Progenitor cell of endocrine pancreas (in vitro differentiated cells): ENCODE measurements at places on chromosomes 3 and 15. TPM values are rescaled to one million over a fixed set of nuclear protein-coding genes. Genes with fewer than 3 reads are reported as not detected.

Gene CFAP100
- total RNA-seq = 0.79 and 1.00 TPM in 2 replicates

Gene HCLS1
- total RNA-seq = 0.46 and 0.73 TPM in 2 replicates

Gene POLQ
- 9.6 and 9.9 TPM in 2 replicates for total RNA-seq

Gene FEZF2
- total RNA-seq = not detected in 2 replicates

Gene GRIP2
- total RNA-seq = 11.2 and 11.6 TPM in 2 replicates

Gene WWTR1
- 15.0 and 18.1 TPM in 2 replicates for total RNA-seq

DNA sequence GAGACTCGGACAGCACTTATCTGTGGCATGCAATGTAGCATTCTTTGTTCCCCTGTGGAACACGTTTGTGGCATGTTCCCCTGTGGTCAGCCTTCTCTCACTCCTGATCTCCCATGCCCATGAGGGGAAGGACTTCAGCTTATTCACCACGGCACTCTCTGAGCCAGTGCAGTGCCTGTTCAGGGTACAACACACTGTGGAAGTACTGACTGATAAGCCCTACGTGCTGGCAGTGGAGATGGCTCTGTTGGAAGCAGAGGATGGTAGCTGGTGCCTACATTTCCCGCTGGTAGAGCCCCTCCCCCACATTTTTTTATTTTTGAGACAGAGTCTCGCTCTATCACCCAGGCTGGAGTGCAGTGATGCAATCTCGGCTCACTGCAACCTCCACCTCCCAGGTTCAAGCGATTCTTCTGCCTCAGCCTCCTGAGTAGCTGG is 43.5 kb upstream of the ETV5 start:
- no peak overlapping the region for H3K4me3 ChIP-seq
- peaks cover 9% of the 10 kb centered on the region for H3K27me3 ChIP-seq
- H3K4me1 ChIP-seq = no peaks in the 10 kb centered on the region
- no peak overlapping the region for H3K27ac ChIP-seq

DNA sequence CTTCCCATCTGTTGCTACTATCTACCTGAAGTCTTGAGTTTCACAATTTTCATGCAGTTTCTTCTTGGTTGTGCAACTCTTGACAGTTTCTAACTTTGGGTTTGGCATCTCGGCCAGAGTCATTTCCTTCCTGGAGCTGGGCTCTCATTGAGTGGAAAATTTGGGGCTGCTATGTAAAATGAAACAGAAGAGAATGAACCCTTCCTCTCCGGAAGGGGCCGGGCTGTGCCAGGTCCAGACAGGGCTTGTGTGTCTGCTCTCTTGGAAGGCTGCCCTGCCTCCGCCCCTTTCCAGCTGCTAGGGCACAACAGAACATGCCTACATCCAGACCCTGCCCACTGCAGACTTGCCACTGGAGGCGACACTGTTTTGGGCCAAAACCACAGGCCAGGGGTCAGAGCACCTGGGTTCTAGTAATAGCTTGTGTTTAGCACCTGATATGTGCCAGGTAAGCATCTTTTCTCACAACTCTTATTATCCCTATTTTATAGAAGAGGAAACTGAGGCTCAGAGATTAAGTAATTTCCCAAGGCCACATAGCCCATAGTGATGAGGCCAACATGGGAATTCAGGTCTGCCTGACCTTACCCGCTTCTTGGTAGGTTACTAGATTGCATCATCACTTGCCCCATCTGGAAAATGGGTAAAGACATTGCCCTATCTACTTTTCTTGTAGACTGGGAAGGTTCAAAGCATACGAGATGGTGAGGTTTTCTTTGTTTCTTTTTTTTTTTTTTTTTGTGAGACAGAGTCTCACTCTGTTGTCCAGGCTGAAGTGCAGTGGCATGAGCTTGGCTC is 25.0 kb downstream of the IRAK2 start:
- no peak overlapping the region for H3K27ac ChIP-seq
- no peaks in the 10 kb centered on the region for H3K27me3 ChIP-seq
- H3K4me3 ChIP-seq = no peak overlapping the region
- DNase-seq = no peak
- peaks cover 27% of the 10 kb centered on the region for H3K4me1 ChIP-seq

GRCh38 chr3:140770977-140771667 is 93.3 kb downstream of the TRIM42 start:
- no peak overlapping the region for H3K4me3 ChIP-seq
- no peaks in the 10 kb centered on the region for H3K27me3 ChIP-seq
- DNase-seq = no peak

DNA sequence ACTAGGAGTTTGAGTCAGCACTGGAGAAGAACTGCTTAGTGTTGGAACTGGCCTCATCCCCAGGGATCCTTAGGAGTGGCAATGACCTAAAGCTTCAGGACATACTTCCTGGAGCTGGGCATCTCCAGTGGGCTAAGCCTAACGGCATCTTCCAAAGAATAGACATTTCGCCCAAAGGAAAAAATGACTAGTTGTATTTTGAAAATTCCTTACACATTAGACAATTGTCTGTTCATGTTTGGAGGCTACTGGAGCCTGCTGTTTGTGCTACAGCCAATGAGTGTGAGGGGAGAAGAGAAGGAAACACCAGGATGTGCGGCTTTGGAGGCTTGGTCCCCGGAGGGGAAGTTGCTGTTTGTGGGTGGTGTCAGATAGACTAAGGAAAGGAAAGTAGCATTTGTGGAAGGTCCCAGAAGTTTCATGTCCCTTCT is 77.6 kb downstream of the POLR2M start:
- no peaks in the 10 kb centered on the region for H3K4me1 ChIP-seq
- H3K4me3 ChIP-seq = no peak overlapping the region
- H3K36me3 ChIP-seq = no peaks in the 10 kb centered on the region
- no peak overlapping the region for H3K27ac ChIP-seq
- no peak for DNase-seq

- H3K36me3 ChIP-seq = no peaks in the 10 kb centered on the region
- H3K4me1 ChIP-seq = peaks cover 8% of the 10 kb centered on the region
- DNase-seq = no peak
- H3K4me3 ChIP-seq = peak overlapping the region; percentile 83
These were observed 989 bp upstream of the VGLL3 start for GRCh38 chr3:86991840-86992435.

DNA sequence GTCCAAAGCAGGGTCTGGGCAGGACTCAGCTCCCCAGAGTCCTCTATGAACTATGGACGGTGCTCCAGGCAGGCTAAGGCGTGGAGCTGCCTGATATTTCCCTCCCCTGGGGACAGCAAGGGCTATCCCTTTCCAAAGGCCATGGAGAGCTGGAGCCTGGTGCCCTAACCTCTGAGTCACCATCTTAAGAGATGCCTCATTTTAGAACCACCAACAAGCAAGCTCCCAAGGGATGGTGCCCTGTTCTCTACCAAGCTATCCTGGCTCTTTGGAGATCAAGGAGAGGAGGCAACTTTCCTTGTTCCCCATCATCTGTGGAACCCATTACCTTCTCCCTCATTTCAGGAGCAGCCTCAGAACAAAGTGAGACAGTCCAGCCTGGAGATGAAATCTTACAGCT is 15.7 kb downstream of the STARD5 start:
- H3K27ac ChIP-seq = no peak overlapping the region
- H3K36me3 ChIP-seq = no peaks in the 10 kb centered on the region
- H3K4me3 ChIP-seq = no peak overlapping the region
- no peak for DNase-seq
- H3K4me1 ChIP-seq = no peaks in the 10 kb centered on the region

DNA sequence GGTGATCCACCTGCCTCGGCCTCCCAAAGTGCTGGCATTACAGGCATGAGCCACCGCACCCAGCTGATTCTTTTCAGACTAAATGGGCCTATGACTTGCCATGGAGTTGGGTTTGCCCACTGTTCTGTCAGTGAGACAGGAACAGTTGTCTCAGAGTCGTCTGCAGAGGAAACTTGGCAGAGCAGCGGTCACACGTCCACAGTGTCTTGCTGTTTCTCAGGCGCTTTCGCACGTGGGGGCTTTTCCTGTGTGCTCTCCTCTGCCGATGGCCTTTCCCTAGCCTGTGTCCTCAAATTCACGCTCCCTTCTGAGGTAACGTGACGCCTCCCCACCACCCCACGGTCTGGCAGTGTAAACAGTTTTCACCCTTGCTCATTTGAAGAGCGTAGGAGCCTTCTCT is 11.3 kb downstream of the TMEM44 start:
- no peak overlapping the region for H3K27ac ChIP-seq
- DNase-seq = no peak
- no peaks in the 10 kb centered on the region for H3K4me1 ChIP-seq
- no peaks in the 10 kb centered on the region for H3K27me3 ChIP-seq
- peaks cover 18% of the 10 kb centered on the region for H3K36me3 ChIP-seq

DNA sequence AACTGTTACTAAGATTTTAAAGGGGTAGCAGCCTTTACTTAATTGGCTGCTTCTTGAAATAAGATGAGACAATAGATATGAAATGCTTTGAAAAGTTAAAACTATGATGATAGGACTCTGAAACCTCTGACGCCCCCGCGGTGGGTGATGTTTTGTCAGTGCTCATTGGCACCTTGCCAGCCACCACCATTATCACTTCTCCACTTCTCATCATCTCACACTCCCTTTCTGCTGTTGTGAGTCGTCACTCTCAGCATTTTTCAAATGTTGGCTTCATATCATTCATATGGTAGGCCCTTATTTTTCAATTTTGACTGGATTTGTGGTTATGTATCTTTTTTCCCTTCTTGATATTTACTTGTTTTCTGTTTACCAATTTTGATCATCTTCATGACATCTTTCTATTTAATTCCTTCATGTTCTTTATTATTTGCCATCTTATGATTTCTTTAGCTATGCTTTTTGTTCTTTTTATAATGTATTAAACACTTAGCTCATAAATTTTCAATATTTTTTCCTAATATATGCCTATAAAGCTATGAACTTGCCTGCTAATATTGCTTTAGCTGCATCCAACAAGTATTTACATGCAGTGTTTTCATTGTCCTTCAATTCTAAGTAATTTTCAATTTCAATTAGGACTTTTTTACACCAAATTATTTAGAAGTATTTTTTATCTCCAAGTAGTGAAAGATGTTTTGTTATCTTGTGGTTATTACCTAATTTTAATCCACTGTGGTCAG is 30.3 kb upstream of the SKOR1 start:
- peaks cover 3% of the 10 kb centered on the region for H3K4me1 ChIP-seq
- H3K4me3 ChIP-seq = no peak overlapping the region
- no peaks in the 10 kb centered on the region for H3K27me3 ChIP-seq

DNA sequence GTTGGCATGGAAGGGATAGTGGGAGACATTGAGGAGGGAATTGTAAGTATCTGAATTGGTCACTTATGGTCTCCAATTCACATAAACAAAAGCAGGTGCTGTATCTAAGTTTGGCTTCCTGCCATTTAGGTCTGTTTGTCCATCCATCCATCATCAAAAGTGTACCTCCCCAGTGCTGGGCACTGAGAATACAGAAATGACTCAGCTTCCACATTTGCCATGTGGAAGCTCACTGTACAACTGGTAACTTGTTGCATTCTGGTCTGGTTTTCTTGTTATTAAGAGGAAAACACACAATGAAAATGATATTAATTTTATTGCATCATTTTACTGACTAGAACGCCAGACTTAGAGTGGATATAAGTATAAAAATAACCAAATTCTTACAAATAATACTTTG is 30.9 kb upstream of the MUC13 start:
- no peak for DNase-seq
- H3K27me3 ChIP-seq = no peaks in the 10 kb centered on the region
- no peaks in the 10 kb centered on the region for H3K4me1 ChIP-seq
- H3K36me3 ChIP-seq = no peaks in the 10 kb centered on the region
- H3K27ac ChIP-seq = no peak overlapping the region
